IPS DF 6.9 (cell line): ENCODE measurements at places on chromosomes 7 and 10.
A peak's percentile ranks its signal among the peaks of the same experiment; 100 is the strongest.

GRCh38 chr10:83543691-83544462 lies 595.4 kb upstream of the GHITM start:
- DNase-seq = no peak

DNA sequence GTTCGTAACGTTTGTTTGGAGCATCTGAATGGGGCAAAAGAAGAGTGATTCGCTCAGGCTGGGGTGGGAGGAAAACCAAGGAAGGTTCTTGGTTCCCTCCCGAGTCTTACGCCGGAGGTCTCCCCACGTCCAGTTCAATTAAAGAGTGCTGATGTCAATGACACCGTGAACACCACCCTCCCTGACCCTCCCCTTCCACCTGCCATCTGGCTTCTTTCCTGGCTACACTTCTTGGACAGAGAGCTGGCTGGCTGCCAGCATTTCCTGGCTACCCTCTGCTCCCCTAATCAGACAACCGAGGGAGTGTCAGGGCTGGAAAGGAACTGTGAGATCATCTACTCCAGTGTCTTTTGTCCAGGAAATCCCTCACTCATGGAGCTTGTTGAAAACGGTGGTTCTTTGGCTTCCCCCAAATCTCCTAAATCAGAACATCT lies 24.1 kb upstream of the FFAR4 start:
- DNase-seq = no peak

DNA sequence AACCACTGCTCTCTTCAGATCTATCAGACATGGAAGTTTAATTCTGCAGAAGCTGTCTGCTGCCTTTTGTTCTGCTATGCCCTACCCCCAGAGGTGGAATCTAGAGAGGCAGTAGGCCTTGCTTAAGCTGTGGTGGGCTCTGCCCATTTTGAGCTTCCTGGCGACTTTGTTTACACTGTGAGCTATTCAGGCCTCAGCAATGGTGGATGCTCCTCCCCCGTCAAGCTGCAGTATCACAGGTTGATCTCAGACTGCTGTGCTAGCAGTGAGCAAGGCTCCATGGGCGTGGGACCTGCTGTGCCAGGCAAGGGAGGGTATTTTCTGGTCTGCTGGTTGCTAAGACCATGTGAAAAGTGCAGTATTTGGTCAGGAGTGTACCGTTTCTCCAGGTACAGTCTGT lies 45.1 kb upstream of the CDK14 start:
- DNase-seq = no peak

DNA sequence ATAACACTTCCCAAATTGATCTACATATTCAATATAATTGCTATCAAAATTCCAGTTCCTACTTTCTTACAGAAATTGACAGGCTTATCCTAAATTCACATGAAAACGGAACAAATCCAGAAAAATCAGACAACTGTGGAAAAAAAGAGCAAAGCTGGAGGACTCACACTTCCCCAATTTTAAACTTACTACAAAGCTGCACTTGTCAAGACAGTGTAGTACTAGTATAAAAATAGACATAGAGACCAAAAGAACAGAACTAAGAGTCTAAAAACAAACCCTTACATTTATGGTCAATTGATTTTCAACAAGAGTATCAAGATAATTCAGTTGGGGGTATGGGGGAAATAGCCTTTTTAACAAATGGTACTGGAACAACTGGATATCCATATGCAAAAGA lies 27.5 kb downstream of the LMBR1 start:
- no peak for DNase-seq

GRCh38 chr7:115585015-115585718 lies 445.4 kb downstream of the TFEC start:
- DNase-seq = no peak

GRCh38 chr7:20354610-20355528 lies 24.2 kb downstream of the ITGB8 start:
- no peak for DNase-seq

GRCh38 chr7:1439373-1440363 lies 19.6 kb downstream of the MICALL2 start:
- DNase-seq = no peak

DNA sequence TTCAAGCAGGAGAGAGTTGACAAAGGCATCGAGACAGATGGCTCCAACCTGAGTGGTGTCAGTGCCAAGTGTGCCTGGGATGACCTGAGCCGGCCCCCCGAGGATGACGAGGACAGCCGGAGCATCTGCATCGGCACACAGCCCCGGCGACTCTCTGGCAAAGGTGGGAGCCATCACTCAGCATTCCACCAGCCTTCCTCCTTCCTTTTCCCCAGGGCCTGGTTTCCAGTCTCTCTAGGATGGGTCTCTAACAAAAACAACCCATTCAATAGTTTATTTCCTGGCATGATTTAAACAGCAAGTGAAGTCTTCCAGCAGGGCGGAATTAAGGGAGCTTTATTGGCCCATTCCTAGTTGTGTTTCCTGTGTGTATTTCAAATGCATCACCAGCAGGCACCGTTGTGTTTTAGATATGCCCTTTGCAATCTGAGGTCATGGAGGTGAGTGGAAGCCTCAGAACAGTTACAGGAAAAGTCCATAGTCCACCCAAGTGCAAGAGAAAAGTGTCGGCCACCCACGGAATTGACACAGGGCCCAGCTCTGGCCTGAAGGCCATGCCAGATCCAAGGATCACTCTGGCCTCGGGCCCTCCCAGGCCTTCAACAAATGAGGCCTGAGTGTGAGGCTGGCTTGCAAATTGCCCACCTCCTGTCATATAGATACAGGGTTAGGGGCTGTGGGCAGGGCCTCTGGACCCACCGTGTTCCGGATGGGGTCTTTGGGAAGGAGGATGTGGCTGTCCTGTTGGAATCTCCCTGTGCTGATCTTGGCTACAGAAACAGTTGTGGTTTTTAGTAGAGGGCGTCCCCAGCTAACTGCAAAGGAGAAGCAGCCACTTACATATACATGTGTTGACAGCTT lies 46.9 kb upstream of the TRIM8 start:
- no peak for DNase-seq

- no peak for DNase-seq
Measured at GRCh38 chr10:9147475-9147874, 1093.0 kb downstream of the GATA3 start.

DNA sequence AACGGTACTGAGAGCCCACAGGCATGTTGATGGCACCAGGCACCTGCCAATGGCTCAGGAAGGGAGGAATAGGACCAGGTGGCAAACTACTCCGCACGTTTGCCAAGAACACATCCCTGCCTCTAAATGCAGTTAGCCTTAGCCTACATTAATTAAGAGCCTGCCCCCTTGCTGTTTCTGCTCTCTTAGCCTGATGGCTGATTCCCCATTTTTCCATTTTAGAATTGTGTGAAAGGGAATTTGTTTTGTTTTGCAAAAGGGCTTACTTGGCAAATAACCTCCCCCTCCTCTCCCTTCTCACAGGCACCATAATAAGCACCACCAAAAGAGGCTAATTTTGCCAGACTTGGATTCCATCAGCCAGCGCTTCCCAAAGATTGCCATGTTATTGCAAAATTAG lies 1203.2 kb downstream of the SORCS3 start:
- peak; percentile 2 for DNase-seq

GRCh38 chr10:93595378-93596161 lies 5.5 kb downstream of the RBP4 start:
- DNase-seq = no peak

DNA sequence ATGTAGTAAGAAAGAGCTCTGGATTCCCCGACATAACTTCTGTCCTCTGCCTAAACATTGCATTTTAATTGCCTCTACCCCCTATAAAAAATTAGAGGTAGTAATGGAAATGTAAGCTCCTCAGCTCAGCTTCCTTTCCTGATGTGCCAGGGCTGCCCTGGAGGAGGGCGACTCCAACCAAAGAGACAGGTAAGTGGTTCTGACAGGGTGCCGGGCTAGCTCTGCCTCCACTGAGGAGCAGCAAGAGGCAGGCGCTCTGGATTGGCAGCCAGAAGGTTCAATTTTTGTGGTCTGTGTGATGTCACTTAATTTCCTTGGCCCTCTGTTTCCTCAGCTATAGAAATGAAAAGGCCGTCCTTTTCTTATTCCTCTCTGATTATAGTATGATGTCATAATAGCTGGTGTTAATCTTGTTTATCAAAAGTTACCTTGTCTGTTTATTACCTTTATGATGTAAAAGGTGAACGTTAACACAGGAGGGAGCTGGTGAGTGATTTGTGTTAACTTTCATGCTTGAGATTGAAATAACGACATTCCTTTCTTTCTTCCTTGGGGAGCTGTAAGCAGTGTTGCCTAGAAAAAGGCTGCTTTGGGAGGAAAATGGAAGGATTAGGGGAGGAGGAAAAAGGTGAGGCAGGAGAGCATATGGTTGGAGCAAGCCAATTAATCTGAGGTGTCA lies 51.8 kb downstream of the ANLN start:
- no peak for DNase-seq

- no peak for DNase-seq
Measured at GRCh38 chr7:71473366-71473967, 341.5 kb downstream of the GALNT17 start.

DNA sequence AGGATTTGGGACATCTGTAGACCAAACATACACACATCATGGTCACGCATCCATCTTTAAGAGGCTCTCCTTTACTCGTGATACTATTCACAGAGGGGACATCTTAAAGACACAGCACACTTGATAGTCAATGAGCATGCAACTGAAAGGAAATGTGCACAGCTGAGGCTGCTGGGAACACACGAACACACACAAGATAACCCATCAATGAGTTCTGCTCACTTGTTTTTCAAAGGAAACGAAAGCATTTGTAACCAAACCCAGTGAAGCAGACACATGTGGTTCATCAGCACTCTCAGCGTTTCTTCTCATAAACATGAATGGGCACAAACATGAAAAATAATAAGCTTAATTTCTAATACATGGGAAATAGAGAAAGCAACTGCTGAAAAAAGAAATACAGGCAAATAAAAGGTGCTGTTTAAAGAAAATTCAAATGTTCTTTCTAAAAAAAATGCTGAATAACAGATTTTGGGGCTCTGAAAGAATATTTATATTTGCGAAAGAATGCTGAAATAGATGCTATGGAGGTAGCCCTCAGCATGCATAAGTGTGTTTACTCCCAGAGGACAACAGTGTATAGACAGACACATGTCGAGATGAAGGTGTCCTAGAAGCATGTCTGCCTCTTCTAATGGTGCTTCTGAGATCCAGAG lies 59.7 kb upstream of the LAMB4 start:
- no peak for DNase-seq

GRCh38 chr7:41006306-41006995 lies 696.4 kb downstream of the INHBA start:
- DNase-seq = no peak

DNA sequence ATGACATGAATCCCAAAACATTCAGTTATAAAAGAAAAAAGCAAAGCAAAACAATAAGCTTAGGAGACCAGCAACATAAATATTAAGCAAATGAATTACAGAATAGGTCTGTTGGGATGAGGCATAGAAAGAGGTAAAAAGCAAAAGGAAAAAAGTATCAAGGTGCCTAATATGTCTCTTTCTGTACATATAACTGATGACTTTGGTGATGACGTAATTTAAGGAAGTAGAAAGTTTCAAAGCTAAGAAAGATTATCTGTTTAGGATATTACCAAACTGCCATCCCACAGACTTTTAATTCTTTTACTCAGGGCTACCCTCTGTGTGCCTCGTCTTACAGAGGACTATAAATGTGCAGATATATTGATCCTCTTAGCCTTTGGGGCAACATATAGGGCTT lies 1066.5 kb downstream of the SORCS3 start:
- no peak for DNase-seq

DNA sequence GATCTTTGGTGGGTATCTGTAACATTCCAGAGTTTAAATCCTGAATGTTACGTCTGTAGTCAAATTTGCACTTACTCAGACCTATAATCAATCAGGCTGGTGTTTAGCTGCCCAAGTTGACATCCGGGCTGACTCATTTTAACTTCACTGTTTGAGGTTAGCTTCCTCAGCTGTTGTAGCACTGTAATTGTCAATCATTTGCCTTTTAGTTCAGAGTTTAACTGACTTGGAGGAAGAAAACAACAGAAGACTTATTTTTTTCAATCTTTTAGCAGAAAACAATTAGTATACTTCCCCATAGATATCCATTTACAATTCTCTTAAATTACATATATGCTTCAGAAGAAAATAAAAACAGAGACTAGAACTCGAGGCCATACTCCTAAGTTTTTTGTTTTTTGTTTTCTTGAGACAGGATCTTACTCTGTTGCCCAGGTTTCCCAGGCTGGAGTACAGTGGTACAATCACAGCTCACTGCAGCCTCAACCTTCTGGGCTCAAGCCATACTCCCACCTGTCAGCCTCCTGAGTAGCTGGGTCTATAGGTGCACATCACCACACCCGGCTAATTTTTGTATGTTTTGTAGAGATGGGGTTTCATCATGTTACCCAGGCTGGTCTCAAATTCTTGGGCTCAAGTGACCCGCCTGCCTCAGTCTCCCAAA lies 38.5 kb upstream of the LRRC17 start:
- DNase-seq = no peak

GRCh38 chr7:128165927-128166420 lies 75.1 kb upstream of the LEP start:
- DNase-seq = no peak

DNA sequence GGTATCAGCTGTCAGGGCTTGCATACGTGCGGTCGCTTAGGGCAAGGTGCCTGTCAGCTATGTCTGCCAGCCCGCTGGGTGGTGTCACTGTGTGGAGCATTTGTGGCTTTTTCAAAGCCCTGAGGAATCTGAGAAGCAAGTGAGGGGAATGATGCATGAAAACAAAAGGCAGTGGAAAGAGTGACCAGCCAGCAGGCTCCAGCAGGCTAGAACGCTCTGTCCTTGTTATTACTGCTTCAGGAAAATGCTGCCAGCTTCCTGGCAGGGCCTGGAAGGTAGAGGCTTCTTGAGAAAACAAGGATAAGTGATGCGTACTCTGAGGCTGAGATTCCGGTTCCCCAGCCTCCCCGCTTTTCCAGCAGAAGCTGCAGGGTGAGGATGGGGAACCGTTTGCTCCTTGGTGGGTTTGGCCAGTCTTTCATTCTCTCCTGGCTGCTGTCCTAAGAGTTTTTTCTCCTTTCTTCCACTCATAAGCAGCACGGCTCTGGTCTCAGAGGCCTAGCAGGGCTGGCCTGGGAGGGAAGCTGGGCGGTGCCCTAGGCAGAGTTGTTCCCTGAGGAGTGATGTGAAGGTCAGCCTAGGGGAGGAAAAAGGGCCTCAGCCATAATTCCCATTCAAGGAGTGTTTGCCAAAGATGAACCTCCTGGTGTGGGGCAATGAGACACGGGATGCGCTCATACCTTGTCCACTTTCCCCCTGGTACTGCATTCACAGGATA lies 42.8 kb upstream of the MKLN1 start:
- no peak for DNase-seq
